DMS79 treated with DMSO at 0.1 percent for 48 hours (cell line): ENCODE measurements at places on chromosomes 13 and 19.

DNA sequence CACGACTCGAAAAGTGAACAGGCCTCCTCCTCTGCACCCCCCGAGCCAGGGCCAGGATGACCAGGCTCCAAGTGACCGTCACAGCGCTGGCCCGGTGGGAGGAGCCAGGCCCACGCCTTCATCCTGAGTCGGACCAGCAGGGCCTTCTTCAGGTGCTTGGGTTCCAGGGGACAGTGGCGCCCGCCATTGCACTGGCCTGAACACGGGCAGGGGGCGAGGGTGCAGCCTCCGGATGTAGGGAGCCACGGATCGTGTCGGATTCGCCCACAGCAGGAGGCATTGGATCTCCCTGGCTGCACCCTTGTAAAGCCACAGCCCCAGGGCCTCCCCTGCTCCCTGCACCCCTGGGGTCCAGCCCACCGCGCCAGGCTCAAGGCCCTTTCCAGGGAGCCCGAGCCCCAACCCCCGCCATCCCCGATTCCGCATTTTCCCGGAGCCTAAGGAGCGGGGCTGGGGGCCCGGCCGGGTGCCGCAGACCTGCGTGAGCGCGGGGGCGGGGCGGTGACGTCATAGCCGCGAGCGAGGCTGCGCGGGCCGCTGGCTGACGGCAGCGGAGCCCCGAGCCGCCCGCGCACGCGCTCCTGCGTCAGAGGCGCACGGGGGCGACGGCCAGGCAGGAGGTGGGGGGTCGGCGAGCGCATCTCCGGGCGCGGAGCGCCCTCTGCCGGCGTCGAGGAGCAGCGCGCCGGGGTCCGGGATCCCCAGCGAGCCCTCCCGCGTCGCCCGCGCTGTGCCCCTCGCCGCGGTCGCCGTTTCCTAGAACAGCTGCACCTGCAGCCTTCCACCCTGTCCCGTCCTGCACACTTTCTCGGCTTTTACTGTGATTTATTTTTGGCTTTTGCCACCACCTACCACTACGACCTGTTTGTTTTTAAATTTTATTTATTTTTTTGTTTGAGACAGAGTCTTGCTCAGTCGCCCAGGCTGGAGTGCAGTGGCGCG lies 1.5 kb upstream of the ATP5F1D start:
- peak; percentile 74 for DNase-seq

DNA sequence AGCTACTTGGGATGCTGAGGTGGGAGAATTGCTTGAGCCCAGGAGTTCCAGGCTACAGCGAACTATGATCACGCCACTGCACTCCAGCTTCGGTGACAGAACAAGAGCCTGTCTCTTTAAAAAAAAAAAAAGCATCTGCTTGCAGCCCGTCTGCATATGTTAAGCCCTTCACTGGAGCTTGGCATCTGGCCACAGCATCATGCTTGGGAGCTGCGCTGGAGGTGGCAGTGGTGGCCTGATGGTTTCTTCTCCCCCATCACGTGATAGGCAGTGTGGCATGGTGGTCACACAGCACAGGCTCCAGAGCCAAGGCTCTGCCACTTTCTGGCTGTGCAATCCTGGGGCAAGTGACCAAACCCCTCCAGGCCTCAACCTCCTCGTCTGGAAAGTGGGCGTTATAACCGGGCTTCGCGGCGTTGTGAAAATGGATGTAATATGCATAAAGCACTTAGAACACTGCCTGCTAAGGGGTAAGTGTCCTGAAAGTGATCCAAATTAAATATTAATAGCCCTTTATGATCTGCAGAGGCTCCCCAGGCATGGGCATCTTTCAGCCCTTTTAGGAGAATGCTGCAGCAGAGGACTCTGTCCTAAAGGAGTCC lies 24.4 kb downstream of the MARK4 start:
- peak; percentile 66 for DNase-seq

GRCh38 chr13:23202383-23202782 lies 21.6 kb downstream of the SGCG start:
- no peak for DNase-seq

DNA sequence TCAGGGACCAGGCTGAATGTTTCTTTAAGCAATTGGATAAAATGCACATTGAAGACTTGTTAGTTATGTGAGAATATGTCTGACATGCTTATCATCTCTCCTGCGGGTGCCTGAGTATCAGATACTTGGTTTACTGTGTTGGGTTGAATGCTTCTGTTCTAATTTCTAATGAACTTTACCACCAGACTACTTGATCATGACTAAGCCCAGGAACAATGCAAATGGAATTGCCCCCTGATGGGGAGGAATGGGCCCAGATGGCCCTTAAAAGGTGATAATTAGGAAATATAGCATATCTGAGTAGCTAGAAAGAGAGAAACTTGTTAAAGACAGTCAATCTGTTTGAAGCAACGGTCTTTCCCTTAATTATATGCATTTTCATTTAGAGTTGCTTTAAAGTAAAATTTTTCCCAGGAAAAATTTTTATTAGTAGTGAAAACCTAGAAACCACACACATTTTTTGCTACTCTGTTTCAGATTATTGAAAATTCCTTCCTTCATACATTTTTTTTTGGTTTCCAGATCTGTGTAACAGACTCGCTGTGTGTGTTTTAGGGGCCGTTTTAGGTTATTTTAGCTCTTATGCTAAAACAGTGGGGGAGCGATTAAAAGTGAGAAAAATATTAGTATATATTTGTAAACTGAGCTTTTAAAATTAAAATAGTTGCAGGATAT lies 186.6 kb downstream of the TM9SF2 start:
- DNase-seq, result no peak

DNA sequence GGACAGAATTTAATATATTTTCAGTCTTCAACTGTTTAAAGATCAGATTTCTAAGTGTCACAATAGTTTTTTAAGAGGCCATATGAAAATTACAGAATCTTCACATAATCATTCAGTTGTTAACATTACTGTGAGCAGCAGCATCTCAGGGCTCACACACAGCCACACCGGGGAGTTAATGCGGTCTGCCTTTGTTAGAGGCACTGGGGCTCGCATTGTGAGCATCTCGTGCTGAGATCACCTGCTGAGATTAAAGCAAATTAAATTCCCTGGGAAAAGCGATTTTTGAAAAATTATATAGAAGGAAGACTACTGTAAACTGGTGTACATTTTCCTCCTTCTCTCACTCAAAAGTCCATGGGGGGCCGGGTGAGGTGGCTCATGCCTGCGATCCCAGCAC lies 16.6 kb downstream of the GPR12 start:
- DNase-seq, result no peak
